ENCODE measurements at places on chromosomes 7 and 10.
A peak's percentile ranks its signal among the peaks of the same experiment; 100 is the strongest.

DNA sequence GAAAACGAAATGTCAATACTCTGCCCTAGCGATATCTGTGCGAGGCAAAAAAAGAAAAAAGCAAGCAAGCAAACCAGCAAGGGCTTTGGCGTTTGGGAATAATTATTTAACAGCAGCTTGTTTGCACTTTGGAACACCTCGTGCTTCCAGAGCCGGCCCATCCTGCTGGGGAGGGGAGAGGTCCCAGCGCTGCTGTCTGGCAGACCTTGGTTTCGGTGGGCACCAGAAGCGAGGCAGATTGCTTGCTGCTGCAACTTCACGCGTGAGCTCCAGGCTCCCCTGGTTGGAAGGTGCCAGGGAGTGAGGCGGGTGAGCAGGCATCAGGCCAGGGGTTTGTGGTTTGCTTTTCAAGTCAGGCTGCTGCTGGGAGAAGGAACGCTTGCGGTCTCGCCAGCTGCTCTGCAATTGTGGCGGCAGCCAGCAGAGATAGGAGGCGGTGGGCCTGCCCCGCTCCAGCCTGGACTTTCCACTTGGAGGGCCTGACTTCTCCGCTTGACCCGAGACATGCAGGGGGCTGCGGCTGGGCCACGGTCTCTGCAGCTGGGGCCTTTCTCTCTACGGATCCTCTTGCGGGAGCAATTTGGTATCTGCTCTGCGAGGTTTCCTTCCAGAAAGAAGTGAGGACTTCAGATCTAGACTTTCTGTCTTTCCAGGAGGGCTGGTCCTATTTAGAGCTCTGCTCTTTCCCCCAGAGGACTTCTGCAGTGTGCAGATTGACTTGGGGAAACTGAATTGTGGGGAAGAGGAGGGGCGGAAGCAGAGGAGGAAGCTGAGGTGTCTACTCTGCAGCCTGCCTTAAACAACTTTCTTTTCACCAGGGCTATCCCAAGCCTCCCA is 131.4 kb downstream of the PRPF18 start:
- no peaks in the 10 kb centered on the region for H3K36me3 ChIP-seq
- peak; percentile 91 for DNase-seq
- peak overlapping the region; percentile 71 for H3K4me3 ChIP-seq
- H3K4me1 ChIP-seq = peaks cover 30% of the 10 kb centered on the region
- H3K27ac ChIP-seq = no peak overlapping the region
- H3K27me3 ChIP-seq = no peaks in the 10 kb centered on the region

DNA sequence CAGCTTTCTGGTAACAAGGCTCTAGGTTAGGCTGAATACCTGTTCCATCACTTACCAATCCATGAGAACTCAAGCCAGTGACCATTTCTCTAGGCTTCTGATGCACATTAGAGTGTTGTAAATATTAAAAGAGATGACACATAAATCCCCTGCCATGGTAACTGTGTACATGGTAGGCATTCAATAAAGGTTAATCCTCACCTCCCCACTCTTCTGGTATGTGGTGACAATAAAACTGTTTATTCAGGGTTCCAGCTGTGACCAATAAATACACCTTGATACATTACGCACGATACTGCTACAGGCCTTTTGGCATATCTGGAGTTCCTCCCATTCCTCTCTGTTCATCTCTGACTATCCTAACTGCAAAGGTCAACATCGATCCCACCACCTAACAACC is 171.9 kb downstream of the SRPK2 start:
- no peak for DNase-seq
- no peaks in the 10 kb centered on the region for H3K36me3 ChIP-seq
- peaks cover 6% of the 10 kb centered on the region for H3K4me1 ChIP-seq
- H3K4me3 ChIP-seq = no peak overlapping the region
- H3K27me3 ChIP-seq = no peaks in the 10 kb centered on the region

DNA sequence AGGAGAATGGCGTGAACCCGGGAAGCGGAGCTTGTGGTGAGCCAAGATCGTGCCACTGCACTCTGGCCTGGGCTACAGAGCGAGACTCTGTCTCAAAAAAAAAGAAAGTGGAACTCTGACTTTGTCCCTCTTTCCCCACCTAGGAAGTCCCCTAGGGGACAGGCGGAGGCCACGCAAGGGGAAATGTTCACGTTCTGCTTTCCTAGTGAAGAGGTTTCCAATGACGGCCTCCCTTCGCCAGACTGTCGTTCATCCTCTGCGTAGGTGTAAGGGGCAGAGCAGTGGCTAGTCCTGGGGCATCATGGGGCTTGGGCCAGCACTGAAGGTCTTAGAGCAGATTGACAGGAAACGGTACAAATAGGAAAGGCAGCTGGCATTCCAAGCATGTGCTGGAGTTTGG is 30.6 kb downstream of the SUFU start:
- no peak overlapping the region for H3K27ac ChIP-seq
- H3K36me3 ChIP-seq = peaks cover 3% of the 10 kb centered on the region
- H3K4me1 ChIP-seq = no peaks in the 10 kb centered on the region
- no peak overlapping the region for H3K4me3 ChIP-seq
- DNase-seq = no peak

- H3K36me3 ChIP-seq = no peaks in the 10 kb centered on the region
- peaks cover 2% of the 10 kb centered on the region for H3K4me1 ChIP-seq
- DNase-seq = no peak
- no peaks in the 10 kb centered on the region for H3K27me3 ChIP-seq
- H3K27ac ChIP-seq = no peak overlapping the region
Observed at GRCh38 chr10:118839348-118839747, 84.6 kb upstream of the CACUL1 start.

DNA sequence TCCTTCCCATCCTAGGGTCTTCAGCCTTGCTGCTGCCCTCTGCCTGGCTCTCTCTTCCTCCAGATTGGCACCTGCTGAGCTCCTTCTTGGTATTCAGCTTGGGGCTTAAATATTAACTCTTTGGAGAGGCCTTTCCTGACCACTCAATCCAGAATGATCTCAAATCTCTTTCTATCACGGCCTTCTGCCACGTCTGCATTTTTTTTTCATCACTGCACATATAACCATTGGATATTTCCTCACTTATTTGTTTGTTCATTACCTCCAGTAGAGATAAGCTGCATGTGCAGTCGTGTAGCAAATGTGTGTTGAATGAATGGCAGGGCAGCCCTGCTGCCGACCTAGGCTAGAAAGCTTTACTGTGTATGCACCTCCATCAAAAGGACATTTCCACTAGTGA is 51.6 kb upstream of the MPP7 start:
- no peak for DNase-seq
- H3K36me3 ChIP-seq = no peaks in the 10 kb centered on the region
- H3K4me1 ChIP-seq = no peaks in the 10 kb centered on the region
- no peak overlapping the region for H3K27ac ChIP-seq
- no peaks in the 10 kb centered on the region for H3K27me3 ChIP-seq
- no peak overlapping the region for H3K4me3 ChIP-seq

- no peaks in the 10 kb centered on the region for H3K27me3 ChIP-seq
- no peaks in the 10 kb centered on the region for H3K4me1 ChIP-seq
- no peaks in the 10 kb centered on the region for H3K36me3 ChIP-seq
- H3K27ac ChIP-seq = no peak overlapping the region
- no peak for DNase-seq
Observed at GRCh38 chr7:40717242-40717641, 582.4 kb downstream of the SUGCT start.

GRCh38 chr7:23410446-23411183 is 59.7 kb downstream of the IGF2BP3 start:
- no peak overlapping the region for H3K4me3 ChIP-seq
- DNase-seq = no peak
- H3K4me1 ChIP-seq = no peaks in the 10 kb centered on the region
- no peaks in the 10 kb centered on the region for H3K27me3 ChIP-seq
- H3K27ac ChIP-seq = no peak overlapping the region

DNA sequence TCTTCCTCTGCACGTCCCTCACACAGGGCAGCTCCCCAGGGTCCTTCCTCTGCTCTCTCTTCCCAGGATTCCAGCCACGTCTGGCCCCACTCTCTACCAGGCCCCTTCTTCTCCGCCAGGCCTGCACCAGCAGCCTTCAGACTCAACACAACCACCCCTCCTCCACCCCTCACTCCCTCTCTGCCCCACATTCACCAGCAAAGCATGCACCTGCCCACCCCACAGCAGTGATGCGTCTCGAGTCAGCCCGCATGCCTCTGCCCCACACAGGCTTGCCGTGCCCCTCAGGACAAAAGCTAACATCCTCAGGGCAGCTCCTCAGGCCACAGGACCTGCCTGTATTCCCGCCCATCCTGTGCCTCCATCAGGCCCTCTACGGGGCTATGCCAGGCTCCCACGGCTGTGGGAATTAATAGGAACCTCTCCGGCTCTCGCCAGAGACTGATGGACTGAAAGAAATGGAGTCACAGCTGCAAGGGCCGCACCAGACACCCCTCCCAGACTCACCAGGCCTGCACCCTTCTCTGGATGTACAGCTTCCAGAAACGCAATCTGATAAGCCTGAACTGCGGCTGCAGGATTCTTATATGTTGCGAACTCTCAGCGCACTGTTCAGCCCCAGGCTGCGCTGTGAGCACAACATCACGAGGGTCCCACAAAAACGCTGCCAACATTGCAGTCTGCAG is 100.1 kb downstream of the CYTH3 start:
- no peaks in the 10 kb centered on the region for H3K36me3 ChIP-seq
- no peak for DNase-seq
- no peaks in the 10 kb centered on the region for H3K27me3 ChIP-seq
- H3K4me1 ChIP-seq = peaks cover 10% of the 10 kb centered on the region
- no peak overlapping the region for H3K4me3 ChIP-seq

GRCh38 chr10:31694929-31695837 is 233.4 kb downstream of the ARHGAP12 start:
- H3K27ac ChIP-seq = no peak overlapping the region
- no peak for DNase-seq
- H3K27me3 ChIP-seq = no peaks in the 10 kb centered on the region
- no peaks in the 10 kb centered on the region for H3K4me1 ChIP-seq
- no peak overlapping the region for H3K4me3 ChIP-seq

DNA sequence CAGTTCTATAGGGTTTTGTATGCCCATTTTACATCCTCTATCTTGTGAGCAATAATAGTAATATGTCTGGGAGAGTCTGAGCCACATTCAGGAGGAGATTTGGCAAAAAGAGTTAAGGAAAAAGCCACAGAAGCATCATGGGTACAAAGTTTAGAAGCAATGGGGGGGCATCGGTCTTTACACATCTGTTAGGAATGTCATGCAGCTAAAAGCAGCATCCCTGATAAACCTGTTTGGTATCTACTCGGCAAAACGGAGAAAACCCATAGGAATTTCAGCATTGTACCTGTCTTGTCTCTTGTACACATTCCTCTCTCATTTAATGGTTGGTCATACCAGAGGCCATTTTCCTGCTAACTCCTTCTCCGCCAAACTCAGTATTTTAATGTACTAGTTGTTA is 12.5 kb upstream of the HERPUD2 start:
- no peak overlapping the region for H3K4me3 ChIP-seq
- no peak for DNase-seq
- no peaks in the 10 kb centered on the region for H3K36me3 ChIP-seq
- no peaks in the 10 kb centered on the region for H3K27me3 ChIP-seq
- no peak overlapping the region for H3K27ac ChIP-seq
- H3K4me1 ChIP-seq = peaks cover 9% of the 10 kb centered on the region

GRCh38 chr7:4028221-4028620 is 653.9 kb upstream of the FOXK1 start:
- no peak for DNase-seq
- no peak overlapping the region for H3K4me3 ChIP-seq
- no peaks in the 10 kb centered on the region for H3K27me3 ChIP-seq
- H3K4me1 ChIP-seq = no peaks in the 10 kb centered on the region

- H3K4me3 ChIP-seq = no peak overlapping the region
- peaks cover 2% of the 10 kb centered on the region for H3K27me3 ChIP-seq
- H3K27ac ChIP-seq = no peak overlapping the region
Observed at GRCh38 chr10:13973742-13974141, 357.0 kb downstream of the FRMD4A start.

DNA sequence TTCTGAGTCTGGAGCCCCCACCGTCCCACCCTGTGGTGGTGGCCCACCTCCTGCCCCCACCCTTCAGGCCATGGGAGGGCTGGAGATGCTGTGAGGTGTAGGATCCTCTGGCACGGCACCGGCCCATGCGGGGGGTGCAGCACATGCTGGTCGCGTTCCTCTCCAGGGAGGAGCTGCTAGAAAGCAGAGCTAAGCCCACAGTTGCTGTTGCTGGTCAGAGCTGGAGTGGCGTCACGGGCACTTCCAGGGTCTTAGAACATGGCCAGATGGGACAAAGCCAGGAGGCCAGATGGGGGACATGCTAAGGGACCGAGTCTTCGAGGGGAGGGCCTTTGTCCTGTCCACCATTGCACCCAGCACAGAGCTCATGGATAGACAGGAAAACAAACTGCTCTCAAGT is 21.6 kb downstream of the AGAP3 start:
- no peak overlapping the region for H3K4me3 ChIP-seq
- no peaks in the 10 kb centered on the region for H3K27me3 ChIP-seq

DNA sequence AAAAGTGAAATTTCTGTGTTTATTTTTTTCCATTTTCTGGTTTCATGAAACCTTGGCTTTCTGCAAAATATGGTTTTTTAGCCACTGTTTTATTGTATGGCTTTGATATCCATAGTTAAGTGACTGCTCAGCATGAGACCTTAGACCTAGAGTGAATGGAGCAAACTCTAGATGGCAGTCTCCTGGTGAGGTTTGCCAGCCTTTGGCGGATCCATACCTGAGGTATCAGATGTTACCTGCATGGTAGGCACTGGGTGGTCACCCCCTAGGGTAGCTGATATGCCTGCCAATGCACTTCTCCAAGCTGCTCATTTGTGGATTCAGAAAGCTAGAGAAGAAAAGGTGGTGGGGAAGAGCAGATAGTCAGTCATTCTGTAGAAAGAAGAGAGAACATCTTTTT is 17.4 kb upstream of the FZD8 start:
- no peak overlapping the region for H3K4me3 ChIP-seq
- no peak for DNase-seq
- no peak overlapping the region for H3K27ac ChIP-seq
- H3K4me1 ChIP-seq = no peaks in the 10 kb centered on the region
- no peaks in the 10 kb centered on the region for H3K36me3 ChIP-seq
- peaks cover 6% of the 10 kb centered on the region for H3K27me3 ChIP-seq

DNA sequence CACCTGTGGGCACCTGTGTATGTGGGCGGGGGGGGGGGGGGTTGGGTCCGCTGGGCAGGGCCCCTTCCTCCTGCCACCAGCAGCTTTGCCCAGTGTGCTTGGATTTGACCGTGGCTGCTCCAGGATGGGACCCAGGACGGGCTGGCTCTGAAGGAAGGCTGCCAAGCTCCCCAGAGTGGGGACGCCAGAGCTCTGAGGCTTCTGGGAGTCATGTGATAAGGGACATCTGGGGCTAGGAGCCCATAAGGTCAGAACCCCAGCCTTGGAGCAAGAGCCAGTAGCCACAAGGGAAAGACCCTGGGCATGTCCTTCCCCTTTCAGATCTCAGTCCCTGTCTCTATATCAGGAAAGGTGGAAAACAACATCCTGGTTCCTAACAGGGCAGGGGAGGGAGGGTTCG is 21.8 kb upstream of the AMZ1 start:
- no peaks in the 10 kb centered on the region for H3K27me3 ChIP-seq
- DNase-seq = no peak
- no peak overlapping the region for H3K4me3 ChIP-seq
- H3K36me3 ChIP-seq = no peaks in the 10 kb centered on the region
- H3K27ac ChIP-seq = no peak overlapping the region

GRCh38 chr7:135300913-135301765 is 67.5 kb downstream of the STRA8 start:
- no peak overlapping the region for H3K4me3 ChIP-seq
- H3K27ac ChIP-seq = no peak overlapping the region
- H3K4me1 ChIP-seq = no peaks in the 10 kb centered on the region
- no peaks in the 10 kb centered on the region for H3K27me3 ChIP-seq
- no peaks in the 10 kb centered on the region for H3K36me3 ChIP-seq

Measured in common myeloid progenitor, CD34-positive (primary cell).